ENCODE measurements at places on chromosomes 4 and X.

DNA sequence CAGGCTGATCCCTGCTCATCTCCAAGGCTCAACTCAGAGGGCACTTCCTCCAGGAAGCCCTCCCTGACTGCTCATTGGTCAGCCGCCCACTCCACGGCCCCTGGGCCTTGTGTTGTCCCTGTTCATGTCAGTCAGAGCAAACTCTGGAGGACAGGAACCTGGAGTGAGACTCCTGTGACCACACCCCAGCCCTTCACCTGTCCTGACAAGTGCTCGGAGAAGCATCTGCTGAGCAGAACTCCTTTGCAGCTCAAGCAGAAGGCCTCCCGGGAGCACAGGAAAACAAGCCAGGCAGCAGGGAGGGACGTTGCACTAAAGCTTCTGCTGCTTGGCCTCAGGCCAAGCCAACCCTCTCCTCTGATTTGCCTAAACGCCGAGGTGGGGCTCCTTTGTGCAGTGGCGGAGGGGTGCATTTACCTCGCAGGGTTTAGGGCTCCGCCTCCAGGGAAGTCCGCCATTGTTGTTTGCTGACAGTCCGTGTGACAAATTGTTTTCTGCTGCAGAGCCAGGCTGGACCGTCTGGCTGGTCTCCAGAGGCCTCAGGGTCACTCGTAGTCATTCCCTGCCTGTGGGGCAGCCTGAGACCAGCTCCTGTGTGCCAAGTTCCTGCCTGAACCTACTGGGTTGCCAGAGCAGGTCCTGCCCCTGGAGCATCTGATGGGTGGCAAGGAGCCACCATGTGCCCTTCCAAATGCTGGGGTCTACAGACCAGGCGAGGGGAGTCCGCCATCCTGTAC, 61.8 kb downstream of the C4orf50 start:
- no peak for DNase-seq

DNA sequence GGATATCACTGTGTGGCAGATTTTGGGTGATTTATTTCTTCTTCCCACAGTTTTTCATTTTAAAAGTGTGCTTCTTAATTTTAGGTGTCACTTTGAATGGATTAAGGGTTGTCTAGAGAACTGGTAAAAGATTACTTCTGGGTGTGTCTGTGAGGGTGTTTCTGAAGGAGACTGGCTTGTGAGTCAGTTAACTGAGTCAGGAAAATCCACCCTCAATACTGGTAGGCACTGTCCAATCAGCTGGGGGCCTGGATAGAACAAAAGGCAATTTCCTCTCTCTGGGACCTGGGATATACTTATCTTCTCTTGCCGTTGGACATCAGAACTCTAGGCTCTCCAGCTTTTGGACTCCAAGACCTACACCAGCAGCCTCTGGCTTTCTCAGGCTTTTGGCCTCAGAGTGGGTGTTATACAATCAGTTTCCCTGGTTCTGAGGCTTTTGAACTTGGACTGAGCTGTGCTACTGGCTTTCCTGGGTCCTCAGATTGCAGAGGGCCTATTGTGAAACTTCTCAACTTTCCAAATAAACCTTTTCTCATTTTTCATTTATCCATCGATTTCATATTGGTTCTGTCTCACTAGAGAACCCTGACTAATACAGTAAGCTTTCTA, 413.1 kb downstream of the GBA3 start:
- DNase-seq = no peak

GRCh38 chrX:1909419-1910206, 294.8 kb downstream of the ASMT start:
- no peak for DNase-seq

- DNase-seq = no peak
Measured at GRCh38 chr4:183318656-183319055, 1.4 kb downstream of the CLDN22 start.

- DNase-seq = no peak
Measured at GRCh38 chr4:77197831-77198230, 40.8 kb downstream of the CCNG2 start.

GRCh38 chr4:10656988-10657387, 27.6 kb downstream of the CLNK start:
- DNase-seq = no peak

DNA sequence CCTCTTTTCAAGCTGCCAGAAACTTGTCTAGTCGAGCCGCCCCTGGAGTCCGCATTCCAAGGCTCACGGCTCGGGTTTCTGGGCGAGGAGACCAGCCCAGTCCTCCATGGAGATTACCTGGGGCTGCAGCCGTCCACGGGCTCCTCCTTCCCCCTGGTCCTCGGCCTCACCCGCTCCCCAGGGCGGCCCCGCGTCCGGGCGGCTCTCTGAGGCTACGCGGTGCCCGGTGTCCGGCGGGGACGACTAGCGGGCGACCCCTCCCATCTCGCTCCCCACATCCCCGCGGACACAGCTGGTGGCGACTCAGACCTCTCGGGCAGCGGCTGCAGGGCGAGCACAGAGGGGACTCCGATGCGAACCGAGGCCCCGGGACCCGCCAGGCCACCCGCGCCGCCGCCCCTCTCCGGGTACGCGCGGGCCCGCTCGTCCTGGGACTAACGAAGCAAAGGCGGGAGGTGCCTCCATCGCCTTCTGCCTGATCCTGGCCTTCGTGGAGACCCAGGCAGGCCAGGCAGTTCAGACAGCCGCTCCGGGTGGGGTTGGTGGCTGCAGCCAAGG, 159.4 kb downstream of the TRAM1L1 start:
- no peak for DNase-seq

GRCh38 chr4:1207157-1207470, 34.7 kb upstream of the SPON2 start:
- DNase-seq = no peak

GRCh38 chrX:11952176-11952720, 186.0 kb upstream of the FRMPD4 start:
- no peak for DNase-seq
